ENCODE measurements at places on chromosomes 6 and 20.

DNA sequence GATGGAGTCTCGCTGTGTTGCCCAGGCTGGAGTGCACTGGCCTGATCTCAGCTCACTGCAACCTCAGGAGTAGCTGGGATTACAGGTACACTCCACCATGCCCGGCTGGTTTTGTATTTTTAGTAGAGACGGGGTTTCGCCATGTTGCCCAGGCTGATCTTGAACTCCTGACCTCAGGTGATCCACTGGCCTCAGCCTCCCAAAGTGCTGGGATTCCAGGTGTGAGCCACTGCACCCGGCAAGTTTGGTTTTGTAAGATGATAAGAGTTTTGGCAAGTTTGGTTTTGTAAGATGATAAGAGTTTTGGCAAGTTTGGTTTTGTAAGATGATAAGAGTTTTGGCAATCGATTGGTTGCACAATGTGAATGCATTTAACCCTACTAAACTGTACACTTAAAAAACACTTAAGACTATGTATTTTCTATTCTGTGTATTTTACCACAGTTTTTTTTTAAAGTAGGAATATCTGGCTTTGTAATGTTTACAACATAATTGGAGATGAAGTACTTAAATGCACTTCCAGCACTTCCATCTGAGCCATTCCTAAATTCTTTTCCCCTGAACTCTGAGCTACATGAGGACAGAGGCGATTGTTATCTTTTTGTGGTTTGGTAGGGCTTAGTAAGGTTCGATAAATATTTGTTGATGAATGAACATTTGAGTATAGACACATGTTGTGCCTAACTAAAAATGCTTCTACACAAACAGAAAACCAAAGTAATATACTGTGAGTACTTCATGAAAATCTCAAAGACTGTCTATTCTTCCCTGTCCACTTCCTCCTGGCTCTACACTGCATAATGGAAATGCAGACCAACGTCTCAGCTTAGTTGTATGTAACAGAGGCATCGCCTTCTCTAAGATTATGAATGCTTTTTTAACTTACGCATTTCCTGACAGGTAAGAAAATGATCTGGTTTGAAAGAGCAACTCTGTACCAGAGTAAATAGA is 18.8 kb downstream of the SAMHD1 start:
- DNase-seq = no peak

GRCh38 chr6:161630674-161631073 is 356.8 kb upstream of the AGPAT4 start:
- no peak for DNase-seq

GRCh38 chr6:57315111-57315510 is 2.3 kb upstream of the PRIM2 start:
- no peak for DNase-seq

GRCh38 chr6:167145461-167145860 is 12.3 kb downstream of the GPR31 start:
- DNase-seq = no peak

- DNase-seq = no peak
Observed at GRCh38 chr6:139290787-139291311, 949 bp downstream of the TXLNB start.

GRCh38 chr20:9022376-9022775 is 46.5 kb upstream of the PLCB4 start:
- no peak for DNase-seq

DNA sequence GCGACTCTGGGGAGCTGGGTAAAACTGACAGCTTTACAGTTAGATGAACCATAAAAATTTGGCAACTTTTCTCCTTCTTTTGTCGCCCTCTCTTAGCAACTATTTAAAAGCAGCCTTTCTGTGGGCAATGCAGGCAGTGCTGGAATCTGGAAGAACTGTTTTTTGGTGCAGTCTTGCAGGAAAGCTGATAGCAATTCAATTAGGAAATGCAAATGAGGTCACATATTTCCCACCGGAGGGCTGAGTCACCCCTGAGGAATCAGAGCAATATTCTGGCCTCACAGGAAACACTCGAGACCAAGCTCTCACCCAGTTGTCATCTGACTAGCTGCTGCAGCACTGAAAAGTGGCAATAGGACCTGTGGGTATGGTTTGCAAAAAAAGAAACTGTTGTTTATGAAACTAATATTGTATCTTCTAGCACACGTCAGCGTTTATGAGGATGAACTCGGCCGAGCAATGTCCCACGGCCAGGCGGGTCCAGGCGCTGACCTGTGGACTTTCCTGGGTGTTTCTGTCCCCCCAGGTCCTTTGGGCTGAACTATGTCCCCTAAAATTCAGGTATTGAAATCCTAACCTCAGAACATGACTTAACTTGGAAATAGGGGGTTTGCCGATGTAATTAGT is 312.3 kb downstream of the TAF4 start:
- no peak for DNase-seq

- DNase-seq = no peak
Observed at GRCh38 chr6:4808396-4808795, 32.2 kb downstream of the CDYL start.

GRCh38 chr20:46883892-46884291 is 10.8 kb upstream of the EYA2 start:
- no peak for DNase-seq

- no peak for DNase-seq
Observed at GRCh38 chr20:50376179-50376887, 133.8 kb upstream of the PTPN1 start.

DNA sequence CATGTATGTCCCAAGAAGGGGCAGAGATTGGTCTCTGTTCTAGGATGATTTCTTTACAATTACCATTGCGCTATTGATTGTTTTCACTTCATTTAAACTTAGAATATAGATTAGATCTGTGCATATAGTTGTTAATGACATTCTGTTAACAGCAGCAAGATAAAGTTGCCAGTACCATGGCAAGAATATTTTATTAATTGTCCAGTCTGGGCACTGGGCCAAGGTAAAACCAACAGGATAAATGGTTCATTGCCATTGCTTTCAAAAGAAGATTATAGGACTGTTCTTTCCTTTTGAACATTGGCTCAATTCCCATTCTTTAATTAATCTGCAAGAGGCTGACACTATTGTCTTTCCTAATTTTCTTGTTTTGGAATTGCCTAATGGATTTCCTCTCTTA is 592.4 kb downstream of the RFPL4B start:
- peak; percentile 93 for DNase-seq

GRCh38 chr20:63317601-63318291 is 24.8 kb downstream of the COL20A1 start:
- DNase-seq = no peak

DNA sequence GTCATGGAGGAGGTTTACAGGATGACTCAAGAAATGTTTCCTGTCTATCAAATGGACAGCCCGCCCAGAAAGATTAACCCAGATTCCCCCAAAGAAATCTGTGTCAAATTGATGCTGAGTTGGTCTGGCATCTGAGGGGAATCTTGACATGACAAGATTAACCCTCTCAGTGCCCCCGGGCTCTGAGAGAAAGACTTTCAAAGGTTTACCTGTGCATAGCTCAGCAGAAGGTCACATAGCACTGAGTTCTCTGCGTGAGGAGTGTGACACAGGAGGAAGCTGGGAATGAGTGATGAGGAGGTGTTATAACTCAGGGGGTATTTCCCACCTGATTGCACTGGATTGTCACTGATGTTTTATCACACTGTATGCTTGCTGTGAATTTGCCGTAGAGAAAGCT is 601.2 kb downstream of the DHX35 start:
- DNase-seq = no peak

DNA sequence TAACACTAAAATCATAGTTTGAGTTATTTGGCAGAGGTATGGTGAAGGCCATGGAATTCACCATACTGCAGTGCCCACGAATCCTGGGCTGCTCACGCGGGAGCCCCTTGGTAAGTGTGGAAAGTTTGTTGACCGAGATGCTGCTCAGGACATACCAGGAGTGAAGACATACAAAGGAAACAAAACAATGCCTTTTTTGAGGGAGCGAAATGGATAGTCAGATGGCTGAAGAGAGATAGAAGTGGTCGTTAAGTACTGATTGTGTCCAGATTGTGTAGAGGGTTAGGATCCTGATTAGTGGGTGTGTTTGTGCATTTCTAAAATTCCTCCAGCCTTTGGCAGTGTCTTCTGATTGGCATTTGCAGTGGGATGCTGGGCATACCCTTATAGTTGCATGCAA is 83.0 kb downstream of the SOBP start:
- DNase-seq = no peak

DNA sequence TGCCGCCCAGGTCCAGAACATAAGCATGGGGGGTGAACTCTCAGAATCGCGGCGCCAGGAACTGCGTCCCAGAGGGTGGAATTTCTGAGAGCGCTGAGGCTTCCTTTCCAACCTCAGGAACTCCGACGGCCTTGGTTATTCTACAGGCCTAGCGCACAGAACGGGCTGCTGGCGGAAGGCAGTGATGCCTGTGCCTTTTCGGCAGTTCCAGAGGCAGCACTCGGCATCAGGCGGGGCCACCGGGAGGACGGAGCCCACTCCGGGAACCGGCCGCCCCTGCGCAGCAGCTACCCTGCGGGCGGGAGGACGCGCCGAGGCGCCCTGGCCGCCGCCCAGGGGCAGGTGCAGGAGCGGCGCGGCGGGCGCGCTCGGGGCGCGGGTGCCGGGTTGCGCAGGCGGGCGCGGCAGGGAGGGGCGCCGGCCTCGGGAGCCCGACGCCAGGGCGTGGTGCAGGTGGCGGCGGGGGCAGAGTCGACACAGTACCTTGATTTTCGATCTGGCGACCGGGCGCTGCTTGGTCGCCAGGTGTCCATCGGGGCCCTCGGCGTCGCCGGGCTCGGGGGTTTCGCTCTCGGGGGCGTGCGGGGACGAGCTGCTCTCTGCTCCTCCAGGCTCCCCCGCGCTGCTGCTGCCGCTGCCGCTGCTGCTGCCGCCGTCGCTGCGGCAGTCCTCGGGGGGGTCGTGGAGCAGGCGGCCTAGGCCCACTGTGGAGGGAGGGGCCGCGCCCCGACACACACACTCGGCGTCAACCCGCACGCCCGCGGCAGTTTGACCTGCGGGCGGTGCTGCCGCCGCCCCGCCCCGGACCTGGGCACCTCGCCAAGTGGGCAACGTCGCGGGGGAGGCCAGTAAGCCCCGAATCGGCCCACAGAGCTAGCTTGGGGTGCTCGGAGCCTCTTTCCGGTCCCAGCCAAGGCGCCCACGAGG is 1.3 kb downstream of the OVOL2 start:
- DNase-seq = peak; percentile 86

- DNase-seq = no peak
Observed at GRCh38 chr6:33057222-33058150, 16.0 kb downstream of the HLA-DPA1 start.

DNA sequence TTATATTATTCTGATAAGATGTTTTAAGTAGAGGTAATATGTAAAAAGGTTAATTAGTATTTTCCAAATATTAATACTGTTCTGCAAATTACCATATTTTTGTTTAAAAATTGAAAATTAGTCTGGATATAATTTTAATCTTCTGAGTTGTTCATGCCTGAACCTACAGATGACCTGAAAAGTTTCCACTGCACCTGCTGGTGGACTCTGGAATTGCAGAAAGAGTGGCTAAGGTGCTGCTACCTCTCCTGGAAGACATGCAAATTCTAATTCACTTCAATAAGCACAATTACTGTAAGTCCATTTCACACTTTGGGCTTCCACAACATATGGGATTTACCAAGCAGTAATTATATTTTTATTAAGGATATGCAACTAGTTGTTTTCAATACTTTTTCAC is 77.7 kb upstream of the OLIG3 start:
- DNase-seq = no peak

- DNase-seq = no peak
Observed at GRCh38 chr6:43200541-43200940, 18.5 kb downstream of the CUL9 start.

DNA sequence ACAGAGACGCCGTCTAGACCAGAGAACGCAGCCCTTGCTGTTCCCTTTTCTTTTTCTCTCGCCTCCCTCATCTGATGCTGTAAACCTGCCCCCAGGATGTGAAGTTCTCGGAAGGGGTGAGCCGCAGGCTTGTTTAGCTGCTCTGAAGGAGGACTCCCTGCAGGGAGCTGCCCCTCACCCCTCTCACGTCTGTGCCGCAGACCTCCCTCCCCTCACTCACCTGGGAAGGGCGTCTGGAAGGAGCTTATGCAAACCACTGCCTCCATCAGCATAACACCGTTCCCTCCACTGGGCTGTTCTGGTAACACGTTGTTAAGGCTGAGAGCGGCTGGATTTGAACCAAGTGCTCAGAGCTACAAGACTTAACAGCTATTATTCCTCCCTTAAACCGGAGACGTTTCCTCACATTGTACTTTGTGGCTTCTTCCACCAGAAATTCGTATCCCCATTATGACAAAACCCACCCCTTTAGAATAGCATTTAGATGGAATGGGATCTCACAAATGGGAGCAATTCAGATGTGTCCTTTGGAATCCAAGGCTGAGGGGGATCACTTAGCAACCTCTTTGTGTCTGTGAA is 99.8 kb downstream of the SMOC2 start:
- DNase-seq = no peak

DNA sequence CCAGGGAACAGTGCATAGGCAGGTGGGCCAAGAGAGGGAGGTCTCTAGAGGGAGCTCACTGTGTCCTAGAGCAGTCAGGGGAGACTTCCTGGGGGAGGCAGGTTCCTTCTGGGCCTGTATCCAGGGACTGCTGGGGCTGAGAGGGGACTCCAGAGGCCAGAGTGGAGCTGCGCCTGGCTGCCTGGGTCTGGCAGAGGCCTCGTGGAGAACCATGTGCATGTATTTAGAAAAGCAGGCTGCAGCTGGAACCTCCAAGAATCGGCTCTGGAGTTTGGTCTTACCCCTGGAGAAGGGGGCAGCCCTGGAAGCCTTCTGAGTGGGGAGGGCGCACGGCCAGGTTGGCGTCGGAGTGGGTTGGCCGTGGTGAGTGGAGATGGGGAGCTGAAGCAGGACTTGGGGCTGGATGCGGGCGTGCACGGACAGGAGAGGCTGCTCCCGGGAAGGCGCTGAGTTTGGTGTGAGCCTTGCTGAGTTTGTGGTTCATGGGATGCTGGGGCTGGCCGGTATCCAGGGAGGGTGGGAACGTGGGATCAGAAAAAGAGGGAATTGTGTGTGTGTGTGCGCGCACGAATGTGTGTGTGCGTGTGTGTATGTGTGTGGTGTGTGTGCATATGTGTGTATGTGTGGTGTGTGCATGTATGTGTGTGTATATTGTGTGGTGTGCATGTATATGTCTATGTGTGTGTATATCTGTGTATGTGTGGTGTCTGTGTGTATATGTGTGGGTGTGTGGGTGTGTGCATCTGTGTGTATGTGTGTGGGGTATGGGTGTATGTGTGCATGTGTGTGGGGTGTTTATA is 10.8 kb downstream of the VSTM2L start:
- no peak for DNase-seq

DNA sequence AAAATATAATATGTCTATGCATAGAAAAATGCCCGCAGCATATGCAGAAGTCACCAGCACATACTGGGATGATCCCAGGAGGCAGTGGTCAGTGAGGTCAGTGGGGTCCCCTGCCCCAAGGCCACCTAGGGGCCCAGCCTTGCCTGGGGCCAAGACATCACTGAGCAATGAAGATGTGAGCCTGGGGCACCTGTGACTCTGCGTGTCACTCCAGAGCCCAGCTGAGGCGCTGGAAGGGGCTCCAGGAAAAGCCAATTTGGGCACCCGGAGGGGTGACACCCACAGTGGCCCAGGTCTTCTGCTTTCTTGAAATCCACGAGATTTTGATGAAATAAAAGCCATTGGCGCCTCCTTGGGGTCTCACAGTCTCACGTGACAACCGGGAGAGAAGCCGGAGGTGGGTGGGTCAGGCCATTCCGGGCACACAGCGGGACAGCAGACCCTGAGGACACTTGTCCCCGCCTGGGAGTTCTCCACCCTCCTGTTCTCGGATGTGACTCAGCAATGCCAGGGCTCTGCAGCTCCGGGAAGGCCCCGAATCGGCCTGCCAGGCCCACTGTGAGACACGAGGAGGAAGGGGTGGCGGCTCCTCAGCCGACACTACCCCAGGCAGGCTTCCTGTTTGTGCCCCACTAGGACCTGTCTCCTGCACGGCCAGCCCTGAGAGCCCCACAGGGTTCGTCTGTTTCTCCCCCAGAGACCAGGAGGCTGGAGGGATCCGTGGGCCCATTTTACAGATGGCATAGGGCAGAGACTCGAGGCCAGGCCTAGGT is 24.4 kb upstream of the SLCO4A1 start:
- DNase-seq = no peak
